Caco-2 (cell line): ENCODE measurements at places on chromosomes 16 and 17.

- no peak overlapping the region for H3K27ac ChIP-seq
- no peaks in the 10 kb centered on the region; the same call in 1 of the 2 replicates for H3K4me1 ChIP-seq
- no peak overlapping the region for H3K4me3 ChIP-seq
- no peaks in the 10 kb centered on the region for H3K27me3 ChIP-seq
Measured at GRCh38 chr17:55274355-55275255, 9.8 kb downstream of the HLF start.

- H3K27me3 ChIP-seq, result no peaks in the 10 kb centered on the region
- peak; percentile 63 for DNase-seq
- no peak overlapping the region for H3K4me3 ChIP-seq
- no peak overlapping the region for H3K27ac ChIP-seq
- peaks cover 20% of the 10 kb centered on the region for H3K4me1 ChIP-seq
Measured at GRCh38 chr16:75754141-75754540, 27.9 kb upstream of the CPHXL start.

- no peak overlapping the region for H3K27ac ChIP-seq
- H3K36me3 ChIP-seq, result no peaks in the 10 kb centered on the region
- H3K4me1 ChIP-seq, result no peaks in the 10 kb centered on the region
- no peaks in the 10 kb centered on the region for H3K27me3 ChIP-seq
- DNase-seq, result no peak
- H3K4me3 ChIP-seq, result no peak overlapping the region
Measured at GRCh38 chr16:6548507-6548906, 784.1 kb upstream of the RBFOX1 start.

- no peak overlapping the region for H3K27ac ChIP-seq
- no peak for DNase-seq
- H3K4me3 ChIP-seq, result no peak overlapping the region
- H3K27me3 ChIP-seq, result no peaks in the 10 kb centered on the region
Measured at GRCh38 chr16:22874394-22874793, 60.4 kb downstream of the HS3ST2 start.

DNA sequence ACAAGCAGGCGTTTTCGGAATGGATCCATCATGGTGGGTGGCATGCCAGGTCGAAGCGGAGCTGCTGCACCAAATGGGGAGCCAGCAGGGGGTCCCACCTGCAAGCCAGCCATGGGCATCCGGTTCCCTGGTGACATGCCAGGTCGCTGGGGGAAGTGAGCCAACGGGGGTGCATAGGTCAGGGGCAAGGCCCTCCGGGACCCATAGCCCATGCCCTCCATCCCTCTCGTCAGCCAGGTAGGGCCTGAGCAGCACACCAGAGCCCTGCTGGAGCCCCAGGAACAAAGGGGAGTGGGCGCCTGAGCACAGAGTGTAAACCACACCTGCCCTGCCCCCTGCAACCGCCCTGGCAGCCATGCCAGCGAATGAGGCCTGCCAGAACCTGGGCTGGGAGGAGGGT is 5.0 kb downstream of the SMARCD2 start:
- peaks cover 9% of the 10 kb centered on the region for H3K4me1 ChIP-seq
- H3K27me3 ChIP-seq, result no peaks in the 10 kb centered on the region
- peaks cover 12% of the 10 kb centered on the region for H3K36me3 ChIP-seq
- no peak for DNase-seq
- no peak overlapping the region for H3K27ac ChIP-seq

DNA sequence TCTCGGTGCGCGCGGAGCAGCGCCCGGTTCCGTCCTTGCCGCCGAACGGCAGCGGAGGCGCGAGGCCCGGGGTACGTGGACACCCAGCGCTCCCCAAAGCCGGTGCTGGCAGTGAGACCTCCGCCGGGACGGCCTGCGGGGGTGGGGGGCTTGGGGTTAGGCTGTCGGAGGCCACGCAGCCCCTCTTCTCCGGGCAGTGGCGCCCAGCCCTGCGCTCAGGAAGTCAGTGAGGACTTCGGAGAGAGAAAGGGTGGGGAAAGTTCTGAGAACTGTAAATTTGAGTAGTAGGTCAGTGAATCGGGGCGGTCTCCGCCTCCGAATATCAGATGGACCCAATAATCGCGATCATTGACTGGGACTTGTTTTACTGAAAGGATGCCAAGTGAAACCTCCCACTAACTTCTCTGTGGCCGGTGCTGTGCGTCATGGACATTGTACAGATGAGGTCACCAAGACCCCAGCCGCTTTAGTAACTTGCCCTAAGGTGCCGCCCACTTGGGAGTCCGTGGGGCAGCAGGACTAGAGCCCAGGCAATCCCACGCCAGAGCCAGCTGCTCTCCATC is 468 bp downstream of the IL4R start:
- no peaks in the 10 kb centered on the region for H3K36me3 ChIP-seq
- peaks cover 32% of the 10 kb centered on the region for H3K4me1 ChIP-seq
- H3K27ac ChIP-seq, result peak overlapping the region; percentile 71
- no peaks in the 10 kb centered on the region for H3K27me3 ChIP-seq
- peak; percentile 28 for DNase-seq
- H3K4me3 ChIP-seq, result peak overlapping the region; percentile 83

- no peak overlapping the region for H3K4me3 ChIP-seq
- no peak for DNase-seq
- H3K4me1 ChIP-seq, result peaks cover 4% of the 10 kb centered on the region; the same call in 1 of the 2 replicates
- H3K27me3 ChIP-seq, result no peaks in the 10 kb centered on the region
- peak overlapping the region; percentile 70 for H3K27ac ChIP-seq
Measured at GRCh38 chr17:58330997-58331814, 2.6 kb upstream of the TSPOAP1 start.

- peak; percentile 93 for DNase-seq
- no peaks in the 10 kb centered on the region for H3K4me1 ChIP-seq
- peak within 1 kb of the TSS; percentile 47 for H3K4me3 ChIP-seq
Measured at GRCh38 chr17:7035591-7036368, at the start of gene SLC16A13. SLC16A13 (plus strand) TSS chr17:7036015; CDS start chr17:7036383, 368 bp downstream.

GRCh38 chr17:42279776-42280630 is 3.8 kb upstream of the STAT5B start:
- H3K4me3 ChIP-seq, result no peak overlapping the region
- no peak overlapping the region for H3K27ac ChIP-seq
- peaks cover 4% of the 10 kb centered on the region; the same call in 1 of the 2 replicates for H3K4me1 ChIP-seq
- no peaks in the 10 kb centered on the region for H3K36me3 ChIP-seq

GRCh38 chr16:12433691-12434390 is 369.8 kb downstream of the CPPED1 start:
- no peak for DNase-seq
- no peak overlapping the region for H3K27ac ChIP-seq
- no peak overlapping the region for H3K4me3 ChIP-seq

- H3K4me1 ChIP-seq, result peaks cover 11% of the 10 kb centered on the region
- H3K36me3 ChIP-seq, result no peaks in the 10 kb centered on the region
- H3K27ac ChIP-seq, result no peak overlapping the region
- no peak for DNase-seq
Measured at GRCh38 chr17:66542129-66542966, 239.9 kb downstream of the PRKCA start.

- H3K36me3 ChIP-seq, result no peaks in the 10 kb centered on the region
- no peaks in the 10 kb centered on the region for H3K4me1 ChIP-seq
- DNase-seq, result no peak
Measured at GRCh38 chr17:15349119-15349518, 7.7 kb upstream of the TEKT3 start.

- no peaks in the 10 kb centered on the region for H3K27me3 ChIP-seq
- DNase-seq, result no peak
- no peak overlapping the region for H3K27ac ChIP-seq
- H3K4me3 ChIP-seq, result no peak overlapping the region
Measured at GRCh38 chr16:30565526-30565925, 6.0 kb downstream of the ZNF688 start.

DNA sequence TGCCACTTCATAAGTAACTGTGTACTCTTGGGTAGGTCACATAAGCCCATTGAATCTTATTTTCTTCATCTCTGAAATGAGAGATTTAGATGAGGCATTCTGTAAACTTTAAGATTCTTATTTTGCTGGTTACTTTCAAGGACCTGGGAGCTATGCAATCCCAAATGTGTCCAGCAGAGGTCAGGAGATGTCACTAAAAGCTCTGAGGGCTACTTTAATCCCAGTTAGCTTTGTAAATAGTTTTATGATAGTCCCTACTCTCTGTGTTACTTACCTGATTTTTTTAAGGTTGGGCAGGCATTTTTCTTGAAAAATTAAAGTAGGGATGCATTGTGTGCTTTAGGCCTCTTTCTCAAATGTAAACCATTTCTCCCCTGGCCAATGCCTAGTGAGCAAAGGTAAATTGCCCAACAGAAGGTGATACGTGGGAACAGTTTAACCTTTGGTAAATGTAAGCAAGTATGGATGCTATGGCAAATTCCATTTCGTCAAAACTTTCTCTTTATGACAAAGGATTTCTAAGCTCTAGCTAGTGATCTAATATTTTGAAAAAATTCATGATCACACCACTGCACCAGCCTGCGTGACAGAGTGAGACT is 57.1 kb upstream of the WSB1 start:
- H3K27ac ChIP-seq, result no peak overlapping the region
- DNase-seq, result peak; percentile 75
- no peaks in the 10 kb centered on the region for H3K36me3 ChIP-seq
- no peaks in the 10 kb centered on the region for H3K27me3 ChIP-seq

DNA sequence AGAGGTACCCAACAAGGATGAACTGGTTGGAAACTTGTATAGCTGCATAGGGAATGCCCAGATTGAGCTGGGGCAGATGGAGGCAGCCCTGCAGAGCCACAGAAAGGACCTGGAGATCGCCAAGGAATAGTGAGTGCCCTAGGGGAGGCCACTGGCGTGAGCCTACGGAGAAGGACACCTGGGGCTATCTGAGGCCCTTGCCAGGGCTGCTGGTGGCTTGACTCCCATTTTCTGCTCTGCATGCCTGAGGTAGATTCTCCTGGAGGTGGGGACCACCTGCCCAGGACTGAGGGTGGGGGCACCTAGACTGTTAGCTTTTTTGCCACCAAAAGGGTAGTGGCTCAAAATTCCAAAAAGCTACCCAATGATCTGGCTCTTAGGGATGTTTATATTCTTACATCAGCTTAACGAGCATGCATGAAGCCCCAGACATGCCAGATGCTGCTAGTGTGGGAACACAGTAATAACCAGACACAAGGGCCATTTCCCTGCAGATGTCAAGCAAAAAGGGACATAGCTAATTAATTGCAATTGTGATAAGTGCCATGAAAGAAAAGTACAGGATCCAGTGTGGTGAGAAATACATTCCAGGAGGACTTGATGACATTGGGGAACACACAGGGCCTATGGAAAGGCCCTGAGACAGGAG is 8.8 kb downstream of the ODAD4 start:
- H3K4me1 ChIP-seq, result peaks cover 9% of the 10 kb centered on the region
- no peak overlapping the region for H3K27ac ChIP-seq
- no peaks in the 10 kb centered on the region for H3K27me3 ChIP-seq
- H3K4me3 ChIP-seq, result no peak overlapping the region
- no peak for DNase-seq

DNA sequence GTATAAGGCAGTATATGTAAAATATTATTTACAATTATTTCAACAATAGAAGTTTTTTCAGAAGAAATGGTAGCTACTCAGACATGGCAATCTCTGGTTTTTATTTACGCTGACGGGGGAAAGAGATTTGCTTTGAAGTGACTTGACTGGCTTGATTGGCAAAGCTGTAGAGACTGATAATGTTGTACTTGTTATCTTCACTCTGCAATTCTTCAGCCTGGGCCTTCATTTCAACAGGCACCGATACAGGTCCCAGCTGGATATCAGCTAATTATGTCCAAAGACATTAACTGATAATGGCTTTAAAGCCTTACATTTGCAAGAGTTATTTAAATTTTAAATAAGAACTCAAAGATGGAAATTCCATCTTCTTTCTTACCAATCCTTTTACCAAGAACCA is 151.4 kb upstream of the HS3ST3A1 start:
- no peak overlapping the region for H3K27ac ChIP-seq
- H3K4me1 ChIP-seq, result no peaks in the 10 kb centered on the region
- no peaks in the 10 kb centered on the region for H3K36me3 ChIP-seq
- no peaks in the 10 kb centered on the region for H3K27me3 ChIP-seq
- no peak for DNase-seq

GRCh38 chr16:88588754-88589153 is 18.6 kb downstream of the ZC3H18 start:
- H3K4me1 ChIP-seq, result no peaks in the 10 kb centered on the region
- peaks cover 4% of the 10 kb centered on the region for H3K36me3 ChIP-seq
- H3K27ac ChIP-seq, result no peak overlapping the region
- no peak for DNase-seq

DNA sequence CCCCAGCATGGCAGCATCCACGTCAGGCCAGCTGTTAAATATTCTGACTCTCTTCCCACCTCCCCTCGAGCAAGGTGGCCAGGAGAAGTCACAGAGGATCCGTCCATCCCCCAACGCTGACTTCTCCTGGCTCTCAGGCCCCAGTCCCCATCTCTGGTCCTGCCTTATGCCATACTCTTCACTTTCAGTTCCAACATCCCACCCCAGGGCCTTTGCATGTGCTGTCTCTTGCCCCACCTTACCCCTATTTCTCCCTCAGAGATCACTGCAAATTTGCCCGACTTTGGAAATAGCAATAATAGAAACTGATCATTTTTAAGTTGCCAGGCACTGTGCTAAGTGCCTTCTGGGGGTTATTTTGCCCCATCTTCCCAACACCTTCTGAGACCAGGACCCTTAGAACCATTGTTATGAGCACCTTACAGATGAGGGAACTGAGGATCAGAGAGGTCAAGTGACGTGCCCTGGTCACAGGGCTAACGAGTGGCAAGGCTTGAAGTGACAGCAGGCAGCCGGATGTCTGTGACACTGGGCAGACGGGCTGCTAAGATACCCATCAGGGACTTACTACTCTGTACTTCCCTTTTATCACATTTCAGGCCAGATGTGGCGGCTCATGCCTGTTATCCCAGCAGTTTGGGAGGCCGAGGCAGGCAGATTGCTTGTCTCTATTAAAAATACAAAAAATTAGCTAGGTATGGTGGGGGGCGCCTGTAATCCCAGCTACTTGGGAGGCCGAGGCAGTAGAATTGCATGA is 17.7 kb downstream of the HID1 start:
- DNase-seq, result no peak
- H3K27me3 ChIP-seq, result no peaks in the 10 kb centered on the region
- no peak overlapping the region for H3K27ac ChIP-seq
- H3K4me1 ChIP-seq, result peaks cover 8% of the 10 kb centered on the region
- H3K4me3 ChIP-seq, result no peak overlapping the region

DNA sequence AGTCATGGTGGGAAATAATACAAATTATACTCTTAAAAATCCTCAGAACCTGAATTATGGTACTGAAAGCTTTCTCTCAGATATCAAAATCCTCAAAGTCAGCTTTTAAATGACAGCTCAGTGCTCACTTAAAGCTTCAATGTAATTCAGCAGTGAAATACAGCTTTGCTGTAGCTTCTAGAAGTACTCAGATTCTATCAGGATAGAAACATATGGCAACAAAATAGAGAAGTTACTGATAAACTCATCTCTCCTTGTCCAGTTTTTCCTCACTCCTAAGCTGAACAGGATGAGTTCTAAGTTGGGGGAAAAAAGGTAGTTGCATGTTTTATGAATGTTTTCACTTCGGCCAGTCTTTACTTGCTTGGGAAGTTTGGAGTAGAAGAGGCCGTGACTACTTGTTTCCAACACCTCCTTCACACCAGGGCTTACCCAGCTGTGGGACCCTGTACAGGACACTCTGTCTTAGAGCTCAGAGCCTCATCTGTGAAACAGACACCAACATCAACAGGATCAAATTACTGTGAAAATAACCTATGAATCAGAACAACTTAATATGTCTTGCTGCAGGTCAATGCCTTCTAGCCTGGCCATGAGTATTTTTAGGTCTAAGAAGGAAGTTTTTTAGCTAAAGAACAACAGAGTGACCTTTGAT is 30.2 kb downstream of the OGFOD1 start:
- no peaks in the 10 kb centered on the region; the same call in 1 of the 2 replicates for H3K36me3 ChIP-seq
- DNase-seq, result no peak
- H3K27me3 ChIP-seq, result no peaks in the 10 kb centered on the region
- no peaks in the 10 kb centered on the region for H3K4me1 ChIP-seq
- peak overlapping the region; percentile 65 for H3K27ac ChIP-seq
- no peak overlapping the region for H3K4me3 ChIP-seq

- H3K4me3 ChIP-seq, result no peak overlapping the region
- peak; percentile 17 for DNase-seq
- no peaks in the 10 kb centered on the region for H3K27me3 ChIP-seq
- H3K27ac ChIP-seq, result no peak overlapping the region
- no peaks in the 10 kb centered on the region for H3K36me3 ChIP-seq
- H3K4me1 ChIP-seq, result no peaks in the 10 kb centered on the region
Measured at GRCh38 chr16:27642756-27643155, 92.8 kb downstream of the KATNIP start.
